ENCODE measurements at places on chromosomes 3 and 15. TPM values are rescaled to one million over a fixed set of nuclear protein-coding genes. Genes with fewer than 3 reads are reported as not detected.

DNA sequence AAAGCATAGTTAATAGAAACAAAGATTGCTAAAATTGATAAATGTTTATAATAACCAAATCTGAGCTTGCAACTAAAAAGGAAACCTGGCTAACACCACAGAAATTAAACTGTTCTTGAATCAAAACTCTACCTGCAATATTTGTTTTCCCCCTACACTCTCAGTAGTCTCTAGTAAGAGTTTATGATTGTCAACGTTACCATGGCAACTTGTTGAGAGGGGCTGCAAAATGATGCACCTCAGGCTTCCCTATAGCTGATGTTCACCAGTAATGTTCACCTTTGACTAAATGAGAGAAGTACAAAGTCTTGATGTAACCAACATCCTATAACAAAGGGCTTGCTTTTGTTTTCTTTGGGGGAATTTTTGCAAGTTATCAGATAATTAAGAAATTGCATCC is 101.1 kb upstream of the FHIT start:
- no peak for DNase-seq

GRCh38 chr15:40929660-40930429 is 705 bp downstream of the DLL4 start:
- DNase-seq = peak; percentile 65

Gene GOLGA8J
- total RNA-seq = not detected

Gene ALG1L2
- 0.50 TPM for total RNA-seq

DNA sequence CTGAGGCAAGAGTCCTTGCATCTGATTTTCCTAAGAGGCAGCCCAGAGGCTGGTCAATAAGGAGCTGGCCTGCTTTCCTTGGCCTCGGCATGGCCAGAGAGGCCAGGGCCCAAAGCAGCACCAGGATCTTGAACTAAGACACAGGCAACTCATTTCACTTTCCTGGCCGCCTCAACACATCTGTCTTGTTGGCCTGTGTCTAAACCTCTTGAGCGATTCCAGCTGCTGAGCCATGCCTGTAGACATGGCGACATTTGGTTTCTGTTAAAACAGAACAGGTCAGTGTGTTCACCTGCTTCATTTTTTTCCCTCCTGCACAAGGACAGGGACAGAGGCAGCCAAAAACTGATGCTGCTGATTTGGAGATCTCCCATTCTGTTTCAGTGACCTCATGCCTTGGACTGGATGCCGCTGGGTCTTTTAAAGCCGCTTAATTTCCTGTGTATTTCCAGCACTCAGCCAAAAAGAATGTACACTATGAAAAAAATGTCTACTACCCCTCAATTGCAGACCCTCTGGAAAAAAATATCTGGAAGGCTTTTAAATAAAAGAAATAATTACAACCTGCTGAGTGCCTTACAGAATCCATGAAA is 266.6 kb upstream of the ICE2 start:
- peak; percentile 70 for DNase-seq

- no peak for DNase-seq
Measured at GRCh38 chr3:27923349-27924068, 201.4 kb upstream of the EOMES start.

Gene TGM5
- not detected for total RNA-seq

Gene ANKRD34C
- total RNA-seq = not detected

DNA sequence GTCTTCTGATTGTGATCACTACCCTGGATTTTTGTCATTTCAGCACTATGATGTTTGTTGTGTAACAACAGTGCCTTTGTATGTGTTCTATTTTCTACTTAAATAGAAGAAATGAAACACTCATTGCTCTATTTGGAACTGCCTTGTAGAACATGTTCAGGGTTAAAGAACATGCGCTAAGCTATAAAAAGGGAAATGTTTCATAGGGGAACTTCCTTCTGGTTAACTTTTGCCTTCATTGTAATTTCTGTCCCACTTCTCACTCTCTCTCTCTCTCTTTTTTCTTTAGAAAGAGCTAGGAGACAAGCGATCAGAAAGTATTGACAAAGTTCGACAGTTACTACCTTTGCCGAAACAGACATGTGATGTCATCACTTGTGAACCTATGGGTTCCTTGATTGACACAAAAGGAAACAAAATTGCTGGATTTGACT is at the start of gene P2RY12:
TSS of gene P2RY12 (minus strand) at position 13 of the 434 bp plus-strand sequence. CDS start 45,908 bp downstream, outside the sequence.
- DNase-seq = no peak

DNA sequence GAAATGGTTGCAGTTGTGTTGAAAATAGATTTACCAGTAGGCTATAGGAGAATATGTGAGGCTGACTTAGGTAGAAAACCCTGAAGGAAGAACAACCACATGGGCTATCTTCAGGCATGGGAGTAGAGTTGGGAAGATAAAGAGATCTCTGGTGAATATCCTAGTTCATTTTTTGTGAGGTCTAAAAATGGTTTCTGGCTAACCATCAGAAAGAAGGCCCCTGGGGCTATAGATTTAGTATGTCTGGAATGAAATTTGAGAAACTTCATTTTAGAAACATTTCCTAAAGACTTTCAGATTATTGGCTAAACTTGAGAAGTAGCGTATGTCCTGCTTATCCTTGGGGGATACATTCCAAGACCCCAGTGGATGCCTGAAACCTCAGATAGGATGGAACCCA is 148.2 kb downstream of the NAALADL2 start:
- no peak for DNase-seq

Gene SLC2A2
- not detected for total RNA-seq

GRCh38 chr15:67009576-67010569 is 55.5 kb upstream of the SMAD3 start:
- no peak for DNase-seq

GRCh38 chr3:48899273-48899672 is 591 bp upstream of the SLC25A20 start:
- DNase-seq = no peak

DNA sequence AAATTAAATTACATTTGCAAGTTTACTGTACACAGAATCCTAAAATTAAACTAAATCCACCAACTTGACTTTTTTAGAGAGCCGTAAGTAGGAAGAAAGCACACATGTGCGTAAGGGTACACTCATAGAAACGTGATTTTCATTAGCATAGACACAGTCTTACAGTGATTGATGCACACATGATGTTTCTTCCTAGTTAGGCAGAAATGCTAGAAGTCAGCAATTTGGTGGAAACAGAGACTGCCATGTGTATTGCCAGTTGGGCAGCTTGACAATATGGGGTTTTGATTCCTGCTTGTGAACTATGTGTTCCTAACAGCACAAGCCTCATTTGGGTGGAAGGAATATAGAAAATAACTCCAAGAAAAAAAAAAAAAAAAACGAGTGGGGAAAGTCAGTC is 878.5 kb downstream of the ROBO1 start:
- no peak for DNase-seq

- DNase-seq = no peak
Measured at GRCh38 chr15:31102039-31102321, 455 bp upstream of the TRPM1 start.
